Mesothelial cell of epicardium (in vitro differentiated cells): ENCODE measurements at places on chromosomes 2 and 18.

GRCh38 chr2:86054535-86055082 is 51.1 kb downstream of the POLR1A start:
- DNase-seq = no peak

- no peak for DNase-seq
Measured at GRCh38 chr2:227106845-227107759, 56.9 kb downstream of the COL4A4 start.

DNA sequence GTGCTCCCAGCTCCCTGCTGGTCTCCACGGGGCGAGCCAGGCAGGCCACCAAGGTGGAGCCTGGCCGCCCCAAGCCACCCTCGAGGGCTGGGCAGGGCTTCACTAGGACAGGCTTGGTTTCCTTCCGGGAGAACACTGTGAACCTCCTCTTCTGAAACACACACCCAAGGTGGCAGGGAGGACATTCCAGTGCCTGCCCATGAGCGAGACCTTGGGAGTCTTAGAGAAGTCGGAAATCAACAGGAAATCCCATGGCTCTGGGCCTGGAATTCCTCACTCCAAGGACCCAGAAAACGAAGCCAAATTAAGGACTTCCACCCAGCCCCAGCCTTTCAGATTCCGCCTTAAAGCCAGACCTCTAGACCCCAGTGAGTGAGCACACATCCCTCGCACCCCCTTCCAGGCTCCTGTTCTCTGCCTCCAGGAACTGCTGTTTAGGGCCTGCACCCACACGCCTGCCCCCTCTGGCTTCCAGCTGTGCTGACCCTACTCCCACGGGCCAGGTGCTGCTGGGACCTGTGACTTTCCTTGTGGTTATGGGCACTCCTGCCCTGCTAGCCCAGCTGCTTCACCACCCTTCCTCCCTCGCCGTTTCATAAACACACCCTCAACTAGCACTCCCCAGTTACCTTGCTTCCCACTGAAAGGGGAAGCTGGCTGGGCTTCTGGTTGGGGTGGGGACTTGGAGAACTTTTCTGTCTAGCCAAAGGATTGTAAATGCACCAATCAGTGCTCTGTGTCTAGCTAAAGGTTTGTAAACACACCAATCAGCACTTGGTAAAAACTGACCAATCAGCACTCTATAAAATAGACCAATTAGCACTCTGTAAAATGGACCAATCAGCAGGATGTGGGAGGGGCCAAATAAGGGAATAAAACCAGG is 13.7 kb downstream of the GPR17 start:
- peak; percentile 2 for DNase-seq

DNA sequence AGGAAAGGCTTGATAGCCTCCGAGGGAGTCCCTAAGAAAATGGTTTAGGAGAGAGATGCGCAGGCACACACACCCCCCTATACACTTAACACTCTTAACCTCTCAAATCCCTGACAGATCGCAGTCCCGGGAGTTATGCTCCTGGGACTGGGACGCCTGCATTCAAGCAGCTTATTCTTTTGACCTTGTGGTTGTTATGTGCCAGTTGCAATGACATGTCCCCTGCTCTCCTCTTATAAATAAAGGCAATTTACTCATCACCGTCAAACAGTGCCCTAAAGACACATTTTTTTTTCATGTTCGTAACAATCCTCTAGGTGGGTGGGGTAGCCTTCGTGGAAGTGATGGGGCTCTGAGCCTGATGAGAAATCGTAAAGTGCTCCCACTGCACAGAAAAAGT is 162.2 kb downstream of the LRRC30 start:
- DNase-seq = no peak

DNA sequence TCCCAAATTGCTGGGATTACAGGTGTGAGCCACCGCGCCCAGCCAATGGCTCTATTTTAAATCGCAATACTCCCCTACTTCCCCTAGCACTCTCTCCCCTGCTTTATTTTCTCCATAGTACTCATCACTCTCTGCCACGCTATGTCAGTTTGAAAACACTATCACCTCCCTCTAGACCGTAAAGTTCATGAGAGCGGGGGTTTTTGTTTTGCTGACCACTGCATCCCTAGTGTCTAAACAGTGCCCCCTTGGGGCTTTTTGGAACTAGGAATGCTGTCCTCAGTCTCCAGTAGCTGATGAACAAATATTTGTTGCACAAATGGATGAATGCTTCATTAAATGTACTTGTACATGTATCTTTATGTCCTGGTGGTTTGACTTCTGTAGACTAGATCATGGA is 44.1 kb downstream of the ATOH8 start:
- no peak for DNase-seq

GRCh38 chr2:76826691-76827090 is 695.5 kb downstream of the LRRTM4 start:
- DNase-seq = no peak

DNA sequence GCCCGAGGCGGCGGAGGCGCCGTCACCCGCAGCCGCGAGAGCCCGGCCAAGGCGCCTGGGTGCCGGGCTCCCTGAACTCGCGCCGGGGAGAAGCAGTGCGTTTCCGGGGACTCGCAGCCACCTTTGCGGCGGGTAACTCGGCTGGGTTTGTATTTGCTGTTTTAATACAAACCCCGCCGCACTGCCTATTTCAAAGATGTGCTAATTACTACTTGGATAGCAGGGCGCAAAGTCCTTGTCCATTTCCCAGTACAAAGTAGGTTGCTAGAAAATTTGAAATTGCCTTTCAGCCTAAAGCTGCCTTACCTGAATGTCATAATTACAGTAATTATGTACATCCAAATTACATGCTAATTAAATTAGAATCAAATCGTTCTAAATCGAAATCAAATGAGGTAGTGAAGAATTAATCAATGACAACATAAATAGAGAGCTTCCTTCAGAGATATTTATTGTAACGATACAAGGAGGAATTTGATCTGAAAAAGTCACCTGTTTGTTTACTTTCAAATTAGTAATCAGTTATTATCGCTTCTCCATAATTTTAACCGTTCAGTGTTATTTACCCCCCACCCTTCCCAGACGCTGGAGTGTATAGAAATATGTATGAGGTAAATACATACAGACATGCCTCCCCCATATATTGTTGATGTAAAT is 8.1 kb downstream of the SP9 start:
- no peak for DNase-seq

- DNase-seq = no peak
Measured at GRCh38 chr2:170969872-170970496, 40.9 kb downstream of the GORASP2 start.

DNA sequence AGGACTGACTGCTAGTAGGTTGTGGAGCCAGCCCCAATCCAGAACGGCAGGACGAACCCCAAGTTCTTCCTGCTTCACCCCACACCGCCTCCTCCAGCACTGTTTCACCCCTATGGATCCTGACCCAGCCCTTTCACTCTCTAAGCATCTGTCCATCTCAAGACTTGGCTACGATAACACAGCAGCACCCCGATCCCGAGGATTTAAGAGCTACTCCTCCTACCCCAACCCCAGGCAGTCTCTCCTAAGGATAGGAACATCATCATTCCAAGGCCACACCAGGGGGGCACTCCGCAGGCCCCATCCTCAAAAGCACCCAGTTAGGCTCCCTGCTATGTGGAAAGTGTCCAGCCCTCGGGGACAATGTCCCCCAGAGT is 645 bp downstream of the KCTD18 start:
- DNase-seq = no peak

GRCh38 chr18:13617826-13618515 is 108.4 kb downstream of the FAM210A start:
- DNase-seq = no peak

DNA sequence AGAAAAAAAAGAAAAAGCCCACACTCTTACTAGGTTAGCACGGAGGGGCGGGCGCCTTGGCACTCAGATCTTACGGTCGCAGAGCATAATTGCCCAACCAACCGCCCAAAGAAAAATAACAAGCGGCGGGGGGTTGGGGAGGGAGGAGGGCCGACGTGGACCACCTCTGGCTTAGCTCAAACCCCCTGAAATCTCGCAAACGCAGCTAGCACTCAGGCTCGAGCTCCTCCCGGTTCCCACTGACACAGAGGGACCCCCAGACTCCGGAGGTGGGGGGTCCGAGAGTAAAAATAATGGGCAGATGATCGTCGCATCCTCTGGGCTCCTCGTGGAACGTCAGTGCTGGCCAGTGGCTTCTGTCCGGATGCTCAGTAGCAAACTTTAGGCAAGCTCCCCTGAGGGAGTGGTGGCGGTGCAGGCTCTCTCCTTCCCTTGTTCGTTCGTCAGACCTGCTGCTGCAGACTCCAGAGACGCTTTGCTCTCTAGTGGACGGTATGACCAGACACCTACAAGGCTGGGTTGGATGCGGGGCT is 12.0 kb downstream of the CATIP start:
- DNase-seq = no peak

DNA sequence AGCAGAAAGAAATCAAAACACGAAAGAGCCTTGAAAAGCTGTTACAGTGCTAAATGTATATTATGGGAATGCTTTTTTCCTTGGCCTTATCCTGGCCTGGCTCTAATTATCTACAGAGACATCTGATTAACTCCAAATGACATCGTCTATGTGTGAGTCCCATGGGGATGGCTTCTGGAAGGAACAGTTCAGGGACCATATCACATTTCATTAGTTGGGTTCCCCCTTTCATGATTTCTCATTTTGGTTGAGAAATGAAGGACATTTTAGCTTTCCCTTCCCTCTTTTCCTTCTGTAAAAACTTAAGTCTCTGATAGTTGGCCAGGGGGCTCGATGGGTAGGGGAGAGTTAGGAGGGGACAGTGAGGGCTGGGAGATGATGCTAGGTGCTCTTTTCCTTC is 116.7 kb downstream of the PRKCE start:
- no peak for DNase-seq

DNA sequence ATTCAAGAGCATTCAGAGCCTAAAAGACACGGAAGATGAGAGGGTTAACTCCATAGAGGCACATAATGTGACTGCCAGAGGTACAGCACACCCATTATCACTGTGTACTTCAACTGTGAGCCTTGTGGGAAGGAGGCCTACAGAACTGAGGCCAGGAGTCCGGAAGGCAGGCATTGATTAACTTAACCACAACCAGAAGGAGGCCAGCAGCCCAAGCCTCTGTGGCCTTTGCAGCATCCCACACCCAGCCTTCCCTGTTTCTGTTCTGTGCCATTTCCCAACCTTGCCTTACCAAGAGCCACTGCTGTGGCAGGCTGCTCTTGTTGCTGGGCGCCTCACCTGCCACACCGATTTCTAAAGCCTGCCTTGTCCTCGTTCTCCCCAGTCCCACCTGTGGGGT is 27.2 kb downstream of the SIGLEC15 start:
- DNase-seq = no peak

- no peak for DNase-seq
Measured at GRCh38 chr2:218407717-218408116, 8.0 kb downstream of the CTDSP1 start.

DNA sequence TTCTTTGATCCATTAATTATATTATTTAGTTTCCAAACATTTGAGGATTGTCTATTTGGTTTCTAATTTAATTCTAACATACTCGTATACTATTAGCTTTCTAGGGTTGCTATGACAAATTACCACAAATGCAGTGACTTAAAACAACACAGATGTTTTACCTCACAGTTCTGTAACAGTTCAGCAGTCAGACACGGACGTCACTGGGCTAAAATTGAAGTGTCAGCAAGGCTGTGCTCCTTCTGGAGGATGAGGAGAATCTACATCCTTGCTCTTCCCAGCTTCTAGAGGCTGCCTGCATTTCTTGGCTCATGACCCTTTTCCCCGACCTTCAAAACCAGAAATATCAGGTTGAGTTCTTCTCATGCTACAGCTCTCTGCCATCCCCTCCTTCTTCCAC is 117.6 kb downstream of the TFCP2L1 start:
- no peak for DNase-seq

- DNase-seq = no peak
Measured at GRCh38 chr2:220767591-220768255, 804.4 kb downstream of the EPHA4 start.

DNA sequence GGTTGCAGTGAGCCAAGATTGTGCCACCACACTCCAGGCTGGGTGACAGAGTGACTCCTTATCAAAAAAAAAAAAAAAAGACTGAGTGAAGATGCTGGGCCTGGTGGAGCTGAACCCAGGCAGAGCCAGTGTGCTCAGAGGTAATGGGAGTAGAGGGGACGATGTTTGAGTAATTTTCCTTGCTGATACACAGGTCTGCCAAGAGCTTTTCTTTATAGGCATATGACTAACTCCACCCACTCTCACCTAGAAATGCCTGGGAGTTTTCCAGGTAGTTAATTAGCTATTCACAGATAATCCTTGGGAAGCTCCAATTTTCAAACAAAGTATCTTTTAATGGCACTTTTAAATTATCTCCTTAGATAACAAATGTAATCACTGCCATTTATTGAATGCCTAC is 33.4 kb upstream of the ACSL3 start:
- DNase-seq = no peak

GRCh38 chr2:110114831-110115255 is 779 bp downstream of the MALL start:
- DNase-seq = no peak

- DNase-seq = no peak
Measured at GRCh38 chr2:70738159-70738558, 29.8 kb downstream of the ADD2 start.

GRCh38 chr2:33763671-33764310 is 164.7 kb upstream of the FAM98A start:
- no peak for DNase-seq

DNA sequence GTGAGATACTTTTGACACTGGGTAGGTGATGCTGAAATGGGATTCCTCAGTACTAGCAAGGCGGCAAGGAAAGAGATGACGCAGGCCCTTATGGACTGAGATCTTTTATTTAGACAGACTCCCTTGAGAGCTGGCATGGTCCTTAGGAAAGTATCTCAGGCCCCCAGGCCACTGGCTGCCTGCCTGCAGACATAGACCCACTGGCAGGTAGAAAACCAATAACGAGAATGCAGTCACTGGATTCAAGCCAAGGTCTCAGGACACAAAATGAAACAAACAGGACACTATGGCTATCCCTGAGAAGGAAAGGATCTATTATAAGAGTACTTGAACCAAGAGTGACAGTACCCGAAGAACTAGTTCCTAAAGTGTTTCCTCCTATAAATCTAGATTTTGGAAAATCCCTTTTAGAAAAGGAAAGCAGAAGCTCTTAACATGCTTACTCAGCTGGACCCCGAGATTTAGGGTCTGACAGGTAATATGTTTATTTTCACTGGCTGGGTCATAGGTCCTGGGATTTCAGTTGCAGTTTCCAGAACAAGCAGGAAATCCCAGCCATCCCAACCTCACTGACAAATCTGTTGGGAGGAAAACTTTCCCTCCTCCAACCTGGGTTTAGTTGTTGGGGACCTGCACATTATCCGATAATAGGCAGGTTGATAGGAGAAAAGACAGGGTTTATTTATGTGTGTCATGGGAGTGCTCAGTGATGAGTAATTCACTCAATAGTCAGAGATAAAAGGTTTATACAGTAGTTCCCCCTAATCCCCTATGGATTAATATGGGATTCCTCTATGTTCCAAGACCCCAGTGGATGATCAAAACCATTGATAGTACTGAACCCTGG is 44.5 kb downstream of the COMMD1 start:
- no peak for DNase-seq

DNA sequence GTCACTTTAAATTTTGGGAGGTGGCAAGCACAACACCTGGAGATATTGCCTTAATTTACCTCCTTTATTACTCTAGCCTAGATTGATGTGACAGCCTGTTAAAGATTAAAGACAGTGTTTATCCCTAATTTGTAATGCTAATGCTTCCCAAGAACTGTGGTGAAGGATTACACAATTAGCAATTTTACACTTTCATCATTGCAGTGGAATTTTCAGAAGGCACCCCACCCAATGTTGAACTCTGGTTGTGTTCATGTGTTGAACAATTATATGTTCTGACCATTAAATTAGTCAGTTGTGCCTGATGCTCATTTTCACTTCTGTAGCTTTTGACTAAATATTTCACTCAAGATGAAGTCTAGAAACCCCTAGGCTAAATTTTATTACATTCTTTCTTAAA is 317.1 kb upstream of the CWC22 start:
- DNase-seq = no peak

GRCh38 chr2:197348721-197349360 is 38.3 kb upstream of the ANKRD44 start:
- DNase-seq = no peak
